ENCODE measurements at places on chromosomes 16 and 17.

- no peak for DNase-seq
Measured at GRCh38 chr17:67493812-67494211, 116.7 kb downstream of the PITPNC1 start.

GRCh38 chr17:43832976-43833829 lies at the start of gene MPP3:
MPP3 (minus strand) TSS chr17:43833146; CDS start chr17:43831906, 1,240 bp downstream.
- DNase-seq: no peak

GRCh38 chr17:58232707-58233156 lies 5.7 kb upstream of the LPO start:
- DNase-seq: no peak

DNA sequence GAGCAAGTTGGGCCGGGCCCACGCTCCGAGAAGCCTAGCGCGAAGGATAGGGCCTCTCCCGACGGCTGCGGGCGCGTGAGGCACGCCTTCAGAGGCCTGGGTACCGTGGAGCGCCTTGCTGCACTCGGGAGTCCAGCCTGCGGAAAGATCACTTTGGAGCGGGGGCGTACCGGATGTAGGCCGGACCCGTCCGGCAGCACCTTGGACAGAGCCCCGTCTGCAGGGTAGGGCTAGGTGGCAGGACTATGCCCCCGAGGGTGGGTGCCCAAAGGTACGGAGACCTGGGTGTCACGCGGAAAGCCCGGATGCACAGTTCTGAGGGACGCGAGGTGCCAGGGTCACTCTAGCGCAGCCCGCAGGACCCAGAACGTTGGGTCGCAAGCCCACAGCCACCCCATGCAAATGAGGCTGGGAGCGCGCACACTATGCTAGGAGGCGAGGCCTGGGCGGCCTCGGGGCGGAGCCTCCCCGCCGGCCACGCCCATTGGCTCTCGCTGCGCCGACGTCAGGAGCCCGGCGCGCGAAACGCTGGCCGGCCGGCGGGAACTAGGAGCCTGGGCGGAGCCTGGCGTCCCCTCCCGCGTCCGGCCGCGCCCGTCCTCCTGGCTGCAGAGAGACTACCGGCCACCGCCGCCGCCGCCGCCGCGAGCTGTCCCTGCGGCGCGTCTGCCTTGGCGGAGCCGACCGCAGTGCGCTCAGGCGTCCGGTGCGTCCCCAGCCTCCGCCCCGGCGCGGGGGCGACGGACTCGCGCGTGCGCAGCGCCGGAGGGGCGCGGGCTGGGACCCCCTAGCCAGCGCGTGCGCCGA lies at the start of gene PAQR4:
Gene PAQR4, plus strand, starts transcription at position 611 of the 807 bp plus-strand sequence. CDS start 327 bp downstream, outside the sequence.
- peak; percentile 67 for DNase-seq

DNA sequence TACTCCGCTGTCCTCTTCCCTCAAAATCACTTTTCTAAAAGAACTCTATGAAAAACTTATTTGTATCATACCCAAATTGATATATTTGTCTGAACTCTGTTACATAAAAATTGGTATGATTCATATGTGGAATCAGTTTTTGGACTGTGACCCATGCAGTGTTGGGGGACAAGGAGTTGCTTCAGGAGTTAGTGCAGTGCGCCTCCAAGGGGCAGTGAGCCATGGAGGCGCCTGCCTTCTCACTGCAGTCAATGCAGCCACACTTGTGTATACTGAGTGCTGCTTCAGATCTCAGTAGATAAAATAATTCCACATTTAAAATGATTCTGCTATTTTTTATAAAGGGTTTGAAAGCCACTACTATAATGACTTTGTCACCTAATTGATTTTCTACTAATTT lies 32.5 kb downstream of the DGKE start:
- DNase-seq: no peak
